ENCODE measurements at places on chromosomes 4 and X.

DNA sequence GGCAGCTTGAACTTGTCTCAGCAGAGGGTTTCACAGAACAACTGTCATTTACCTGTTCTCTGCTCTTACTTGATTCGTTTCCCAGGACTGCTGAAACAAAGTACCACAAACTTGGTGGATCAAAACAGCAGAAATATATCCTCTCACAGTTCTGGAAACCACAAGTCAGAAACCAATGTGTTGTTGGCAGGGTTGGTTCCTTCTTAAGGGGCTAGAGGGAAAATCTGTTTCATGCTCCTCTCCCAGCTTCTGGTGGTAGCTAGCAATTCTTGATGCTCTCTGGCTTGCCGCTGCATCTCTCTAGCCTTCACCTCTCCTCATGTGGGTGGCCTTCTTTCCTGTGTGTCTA lies 4.7 kb downstream of the TLR8 start:
- no peak for DNase-seq

DNA sequence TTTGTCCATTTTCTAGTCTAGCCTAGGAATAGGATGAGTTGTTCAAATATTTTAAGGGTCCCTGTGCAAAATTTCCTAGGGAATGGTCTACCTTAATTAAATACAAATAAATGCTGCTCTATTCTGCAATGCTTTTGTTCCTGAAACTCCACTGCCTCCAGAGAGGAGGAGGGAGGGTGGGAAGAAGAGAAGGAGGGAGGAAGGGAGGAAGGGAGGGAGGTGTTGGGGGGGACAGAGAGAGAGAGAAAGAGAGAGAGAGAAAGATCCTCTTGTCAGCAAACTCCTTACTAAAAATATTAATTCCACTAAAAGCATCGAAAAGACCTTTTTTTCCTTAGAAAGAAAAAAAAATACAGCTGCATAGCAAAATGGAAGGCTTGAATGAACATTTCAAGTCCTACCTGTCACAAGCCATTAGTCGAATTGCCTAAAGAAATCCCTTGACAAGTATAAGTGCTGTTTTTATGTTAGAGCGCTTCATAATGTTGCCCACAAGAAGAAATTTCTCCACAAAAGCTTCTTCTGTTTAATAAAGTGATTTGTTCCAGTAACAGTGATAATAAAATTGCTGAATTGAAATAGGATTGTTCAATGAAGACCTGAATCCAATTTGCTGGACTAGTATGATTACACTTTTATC lies 106.0 kb downstream of the NKX6-1 start:
- DNase-seq: no peak

- DNase-seq: no peak
Observed at GRCh38 chr4:3223346-3223745, 25.6 kb upstream of the MSANTD1 start.

GRCh38 chr4:79288185-79288584 lies 37.7 kb downstream of the NAA11 start:
- no peak for DNase-seq

GRCh38 chrX:71453056-71453455 lies 79.8 kb upstream of the OGT start:
- DNase-seq: no peak

- no peak for DNase-seq
Observed at GRCh38 chr4:46425775-46426400, 36.0 kb upstream of the GABRA2 start.

GRCh38 chr4:71232056-71232430 lies 106.8 kb upstream of the SLC4A4 start:
- no peak for DNase-seq

- peak; percentile 2 for DNase-seq
Observed at GRCh38 chrX:140440876-140441275, 64.0 kb downstream of the SOX3 start.

DNA sequence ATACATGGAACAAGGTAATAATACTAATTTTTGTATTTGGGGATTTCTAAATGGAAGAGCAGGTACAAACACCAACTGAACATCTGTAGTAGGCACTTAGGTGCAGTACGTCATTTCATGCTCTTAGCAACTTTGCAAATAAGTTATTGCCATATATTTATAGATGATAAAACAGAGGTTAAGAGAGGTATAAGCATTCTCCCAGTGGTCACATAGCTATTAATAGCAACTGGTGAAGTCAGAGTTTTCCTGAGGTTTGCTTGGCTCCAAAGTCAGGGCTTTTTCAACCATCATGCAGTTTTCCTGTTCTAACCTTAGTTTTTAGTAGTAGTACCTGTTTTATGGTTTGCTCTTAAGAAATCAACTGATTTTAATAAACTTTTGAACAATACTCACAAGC lies 10.9 kb downstream of the ARHGEF38 start:
- DNase-seq: no peak

DNA sequence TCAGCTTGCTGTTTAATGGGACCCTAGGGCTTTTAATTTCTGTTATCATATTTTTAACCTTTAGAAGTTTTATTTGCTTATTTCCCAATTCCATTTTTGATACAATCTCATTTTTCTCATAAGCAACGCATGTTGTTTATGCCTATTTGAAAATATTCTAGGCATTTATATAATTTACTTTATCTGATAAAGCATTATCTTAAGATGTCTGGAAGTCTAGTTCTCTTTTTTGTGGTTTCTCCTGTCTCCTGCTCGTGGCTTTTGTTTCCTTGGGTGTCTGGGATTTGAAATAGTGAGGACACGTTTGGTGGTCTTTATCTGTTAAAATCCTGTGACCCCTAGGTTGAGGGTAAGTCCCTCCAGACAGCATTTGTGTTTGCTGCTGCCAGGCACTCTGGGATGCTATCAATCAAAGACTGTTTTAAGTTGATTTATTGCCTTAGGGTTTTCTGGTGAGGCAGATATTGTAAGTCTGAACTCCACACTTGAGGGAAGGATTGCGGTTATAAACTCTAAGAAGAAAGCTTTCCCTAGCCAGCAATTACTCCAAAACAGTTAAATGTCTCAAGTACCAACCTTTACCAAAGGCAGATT lies 208.0 kb downstream of the PRDM5 start:
- no peak for DNase-seq

GRCh38 chrX:30570505-30570904 lies 7.1 kb downstream of the TASL start:
- peak; percentile 39 for DNase-seq

DNA sequence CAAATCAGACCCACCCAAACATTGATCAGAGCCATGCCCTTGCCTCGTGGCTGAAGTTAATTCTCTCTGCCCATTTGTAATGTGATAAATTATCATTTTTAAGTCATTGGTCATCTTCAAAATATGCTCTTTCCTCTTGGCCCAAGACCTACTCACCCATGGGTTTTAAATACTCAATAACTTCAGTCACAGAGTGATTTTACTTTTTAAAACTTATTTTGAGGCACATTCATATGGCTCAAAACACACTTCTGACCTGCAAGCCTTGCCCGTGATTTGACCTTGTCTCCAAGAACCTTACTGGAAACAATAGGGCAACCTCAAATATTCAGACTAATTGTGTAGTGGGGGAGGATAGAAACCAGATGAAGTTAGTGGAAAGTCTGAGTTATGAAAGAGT lies 176.2 kb upstream of the LNX1 start:
- no peak for DNase-seq

GRCh38 chr4:152665691-152666395 lies 14.0 kb downstream of the TMEM154 start:
- DNase-seq: no peak

GRCh38 chrX:40157228-40158035 lies 59.7 kb upstream of the BCOR start:
- no peak for DNase-seq

DNA sequence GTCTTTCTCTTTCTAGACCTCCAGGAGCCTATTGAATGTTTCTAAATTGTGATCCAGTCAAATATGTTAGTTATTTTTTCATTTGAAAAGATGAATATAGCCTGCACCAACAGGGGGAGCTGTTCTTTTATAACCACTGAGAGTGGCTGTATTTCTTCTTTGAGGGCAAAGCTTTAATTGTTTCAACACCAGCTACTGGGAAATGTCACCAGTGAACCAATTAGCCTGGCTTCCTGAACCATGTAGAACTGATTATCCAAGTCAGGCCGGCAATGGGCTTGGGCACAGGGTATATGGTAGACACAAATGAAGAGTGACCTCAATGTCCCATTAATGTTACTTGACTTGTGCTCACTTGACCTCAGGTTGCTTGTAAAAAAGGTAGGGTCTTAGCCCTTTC lies 4.8 kb upstream of the DAPP1 start:
- peak; percentile 66 for DNase-seq

- no peak for DNase-seq
Observed at GRCh38 chr4:36532670-36533379, 251.4 kb downstream of the DTHD1 start.

- no peak for DNase-seq
Observed at GRCh38 chrX:153829799-153830639, at the start of gene PDZD4. Gene PDZD4, minus strand, starts transcription at chrX:153830544. Its CDS starts 246 bp downstream, at chrX:153830298.

Measured in SK-MEL-5 (cell line).